ENCODE measurements at places on chromosomes 5 and 9.
A peak's percentile ranks its signal among the peaks of the same experiment; 100 is the strongest.

DNA sequence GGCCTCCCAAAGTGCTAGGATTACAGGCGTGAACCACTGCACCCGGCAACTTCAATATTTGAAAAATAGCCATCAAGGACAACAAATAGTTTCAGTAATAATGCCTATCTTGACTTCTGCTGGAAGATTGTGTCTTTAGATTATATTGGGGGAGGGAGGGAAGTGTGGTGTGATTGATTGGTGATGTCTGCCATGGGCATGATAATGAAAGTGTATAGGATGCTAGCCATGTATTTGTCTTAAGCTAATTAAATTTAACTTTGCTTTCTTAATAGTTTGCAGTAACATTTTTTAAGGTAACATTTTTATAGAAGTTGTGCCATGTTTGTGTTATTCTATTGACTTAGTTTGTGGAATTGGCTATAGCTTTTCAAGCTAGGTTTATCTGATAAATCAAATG is 4.6 kb downstream of the JMY start:
- no peak for DNase-seq

GRCh38 chr9:76516871-76517270 is 57.9 kb downstream of the GCNT1 start:
- no peak for DNase-seq

DNA sequence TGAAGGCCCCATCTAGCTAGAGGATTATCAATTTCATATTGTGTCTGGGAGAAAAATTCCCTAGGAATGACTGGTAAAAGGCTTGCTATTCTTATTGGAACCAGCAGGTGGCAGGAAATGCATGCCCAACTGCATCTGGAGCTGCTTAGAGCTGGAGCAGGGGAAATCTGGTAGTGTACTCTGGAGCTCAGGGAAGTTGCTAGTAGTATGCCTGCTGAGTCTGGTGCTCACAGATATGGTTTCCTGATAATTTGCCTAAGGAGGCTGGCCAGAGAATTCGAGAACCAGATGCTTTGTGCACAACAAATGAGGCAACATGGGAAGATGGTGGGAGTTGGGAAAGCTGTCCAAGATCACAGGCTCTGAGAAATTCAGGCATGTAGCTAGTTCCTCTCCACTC is 53.7 kb downstream of the G3BP1 start:
- peak; percentile 59 for DNase-seq

DNA sequence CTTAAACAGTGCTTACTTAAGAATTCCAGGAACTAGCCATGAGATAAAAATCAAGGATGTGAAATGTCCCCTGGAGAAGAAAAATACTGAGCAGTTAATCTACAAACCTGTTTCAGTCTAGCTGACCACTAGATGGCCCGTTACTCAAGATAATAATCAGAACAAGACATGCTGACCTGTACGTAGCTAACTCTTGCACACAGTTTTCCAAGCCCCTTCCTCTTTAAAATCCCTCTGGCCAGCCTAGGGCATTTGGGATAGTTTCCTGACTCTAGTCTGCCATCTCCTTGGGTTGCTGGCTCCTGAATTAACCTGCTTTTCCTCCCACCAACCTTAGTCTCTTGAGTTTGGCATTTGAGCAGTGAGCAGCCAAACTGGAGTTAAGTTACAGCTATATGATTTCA is 59.2 kb upstream of the TRAF1 start:
- peak; percentile 39 for DNase-seq

- DNase-seq, result peak; percentile 21
These were observed 72.1 kb upstream of the GRAMD2B start for GRCh38 chr5:126351153-126351552.

DNA sequence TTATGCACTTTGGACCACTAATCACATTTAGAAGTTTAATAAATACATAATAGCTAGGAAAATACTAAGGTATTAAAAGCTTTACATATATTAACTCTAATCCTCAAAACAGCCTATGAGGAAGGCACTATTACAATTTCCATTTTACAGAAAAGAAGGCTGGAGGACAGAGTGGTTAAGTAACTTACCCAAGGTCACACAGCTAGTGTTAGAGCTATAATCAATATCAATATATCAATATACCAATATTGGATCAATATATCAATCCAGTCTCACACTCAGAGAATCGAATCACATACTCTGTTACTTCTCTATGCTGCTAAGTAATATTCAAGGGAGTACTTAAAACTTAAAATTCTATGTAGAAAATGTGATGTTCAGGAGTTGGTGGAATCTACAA is 45.2 kb downstream of the MEF2C start:
- DNase-seq, result no peak

- no peak for DNase-seq
These were observed 48.3 kb downstream of the C9 start for GRCh38 chr5:39315995-39316394.

DNA sequence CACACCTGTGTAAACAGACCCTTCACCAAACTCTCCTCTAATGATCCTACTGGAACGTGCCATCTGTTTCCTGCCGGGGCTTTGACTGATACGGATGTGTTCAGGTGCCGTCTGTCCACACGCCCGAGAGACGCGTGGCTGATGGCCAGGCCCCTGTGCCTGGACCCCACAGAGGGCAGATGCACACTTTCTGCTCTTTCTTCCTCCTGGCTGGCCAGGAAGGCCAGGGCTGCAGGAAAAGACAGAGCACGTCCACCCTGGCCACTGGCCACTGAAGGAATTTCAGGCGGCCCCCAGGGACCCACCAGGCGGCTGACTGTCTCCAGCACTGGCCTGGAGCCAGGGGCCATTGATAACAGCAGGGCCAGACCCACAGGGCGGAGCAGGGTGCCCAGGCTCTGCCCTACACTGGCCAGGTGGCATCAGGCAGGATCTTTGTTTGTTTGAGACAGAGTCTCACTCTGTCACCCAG is 3.6 kb upstream of the ENG start:
- peak; percentile 86 for DNase-seq

GRCh38 chr5:52657247-52657645 is 130.5 kb upstream of the ITGA1 start:
- peak; percentile 41 for DNase-seq

- no peak for DNase-seq
These were observed 4.1 kb upstream of the UBAC1 start for GRCh38 chr9:135965124-135965756.

DNA sequence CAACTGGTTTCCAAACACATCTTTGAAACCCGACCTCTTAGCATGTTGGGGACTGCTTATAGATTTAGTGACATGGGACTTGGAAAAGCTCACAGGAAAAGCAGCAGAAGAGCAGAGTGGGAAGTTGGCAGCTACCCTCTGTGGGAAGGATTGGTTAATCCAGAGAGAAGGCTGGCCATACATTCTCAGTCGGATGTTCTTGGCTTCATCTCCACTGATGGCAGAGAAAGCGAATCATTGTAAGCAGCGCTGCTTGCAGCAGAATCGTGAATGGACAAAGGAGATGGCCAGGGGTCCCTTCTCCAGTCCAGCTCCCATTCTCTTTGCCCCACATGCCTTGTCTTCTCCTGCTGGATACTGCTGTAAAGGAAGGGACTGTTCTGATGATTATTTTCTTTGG is 62.7 kb downstream of the MEGF10 start:
- DNase-seq, result no peak

- no peak for DNase-seq
These were observed 355.9 kb upstream of the TLE4 start for GRCh38 chr9:79215821-79216220.

- no peak for DNase-seq
These were observed 82.4 kb downstream of the NNT start for GRCh38 chr5:43685252-43685950.

DNA sequence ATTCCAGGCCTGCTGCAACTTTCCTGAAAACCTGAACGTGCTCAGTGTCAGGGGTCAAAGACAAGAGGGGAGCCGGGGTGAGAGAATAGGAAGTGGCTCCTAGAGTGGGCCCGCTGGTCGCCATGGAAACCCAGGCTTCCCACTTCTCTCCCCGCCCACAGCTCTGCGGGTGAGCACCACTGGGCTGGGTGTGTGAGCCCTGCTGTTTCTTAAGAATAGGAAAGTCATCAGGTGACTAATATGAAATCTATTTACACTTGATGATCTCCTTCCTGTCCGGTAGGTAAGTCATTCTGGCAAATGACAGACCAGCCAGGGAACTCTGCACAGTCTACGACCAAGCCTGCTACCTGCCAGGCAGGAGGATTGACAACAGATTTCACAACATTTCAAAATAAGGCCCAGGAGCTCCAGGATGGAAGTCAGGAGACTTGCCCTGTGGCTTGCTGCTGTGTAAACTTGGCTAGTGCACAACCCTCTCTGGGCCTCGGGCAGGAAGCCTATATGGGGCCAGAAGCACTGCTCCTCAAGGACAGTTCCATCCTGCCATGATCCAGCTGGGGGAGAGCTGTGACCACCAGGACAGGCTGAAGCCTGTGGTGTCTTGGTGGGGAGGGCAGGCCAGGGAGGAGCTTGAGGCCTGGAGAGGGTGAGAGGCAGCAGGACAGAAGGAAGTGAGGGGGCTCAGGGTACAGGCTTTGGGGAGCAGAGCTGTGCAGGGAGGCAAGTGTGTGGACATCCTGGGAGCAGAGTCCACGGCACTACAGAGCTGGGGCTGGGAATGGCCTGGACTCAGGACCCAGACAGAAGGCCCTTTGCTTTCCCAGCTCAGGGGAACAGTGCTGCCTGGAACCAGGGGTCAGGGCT is 60.6 kb downstream of the SHB start:
- peak; percentile 32 for DNase-seq

DNA sequence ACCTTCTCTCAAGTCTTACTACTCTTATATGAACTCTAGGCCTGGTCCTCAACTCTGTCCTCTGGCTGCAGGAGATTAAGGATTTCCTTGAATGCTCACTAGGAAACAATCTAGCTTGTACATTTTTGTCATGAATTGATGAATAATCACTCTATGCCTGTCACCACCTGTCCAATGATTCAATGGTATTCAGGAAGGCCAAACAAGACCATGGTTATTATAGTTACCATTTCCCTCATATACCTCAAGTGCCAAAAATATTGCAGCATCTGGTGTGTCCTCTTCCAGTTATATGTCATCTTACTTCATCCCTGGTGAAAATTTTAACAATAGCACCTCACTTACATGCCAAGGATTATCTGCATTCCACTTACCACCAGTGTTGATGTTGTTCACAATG is 179.0 kb upstream of the MOCS2 start:
- no peak for DNase-seq

DNA sequence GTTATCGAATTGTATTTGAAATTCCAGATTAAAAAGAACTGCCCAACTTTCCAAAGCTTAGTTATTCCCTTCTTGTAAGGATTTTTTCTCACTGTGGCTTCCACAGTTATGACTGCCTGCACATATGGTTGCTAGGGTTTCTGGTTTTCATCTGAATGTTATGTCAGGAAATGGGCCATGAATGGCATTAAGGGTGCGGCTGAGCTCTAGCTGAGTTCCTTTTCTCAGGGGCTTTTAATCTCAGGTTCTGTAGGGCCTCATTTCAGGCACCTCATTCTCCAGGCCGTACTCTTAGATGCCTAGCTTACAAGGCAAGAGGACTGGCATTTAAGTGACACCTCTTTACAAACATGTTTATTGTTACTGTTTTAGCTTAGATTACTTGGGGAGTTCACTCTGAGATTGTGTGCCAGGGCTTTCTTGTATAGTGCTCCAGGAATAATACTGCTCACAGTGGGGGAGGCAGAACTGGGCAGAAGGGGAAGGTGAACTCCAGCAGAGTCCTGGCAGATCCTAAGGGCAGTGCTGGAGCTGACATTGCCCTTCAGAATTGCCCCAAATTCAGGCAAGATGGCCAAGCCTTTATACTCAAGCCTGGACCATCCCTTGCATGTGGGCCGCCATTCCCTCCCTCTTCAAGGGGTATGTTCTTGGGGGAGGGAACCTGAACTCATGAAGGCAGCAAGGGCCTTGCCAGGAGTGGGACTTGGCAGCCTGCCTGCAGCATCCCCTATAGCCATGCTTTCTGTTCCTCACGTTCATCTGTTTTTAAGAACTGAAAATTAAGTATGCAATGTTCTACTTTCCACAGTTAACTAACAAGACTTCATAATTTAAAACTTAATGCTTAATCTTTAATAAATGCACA is 111.5 kb downstream of the KDM4C start:
- DNase-seq, result no peak

- DNase-seq, result no peak
These were observed 108.3 kb downstream of the PCSK1 start for GRCh38 chr5:96324708-96325107.

- no peak for DNase-seq
These were observed 62.2 kb upstream of the GNE start for GRCh38 chr9:36320466-36320865.

- DNase-seq, result no peak
These were observed 53.0 kb downstream of the ZNF622 start for GRCh38 chr5:16412556-16412955.

DNA sequence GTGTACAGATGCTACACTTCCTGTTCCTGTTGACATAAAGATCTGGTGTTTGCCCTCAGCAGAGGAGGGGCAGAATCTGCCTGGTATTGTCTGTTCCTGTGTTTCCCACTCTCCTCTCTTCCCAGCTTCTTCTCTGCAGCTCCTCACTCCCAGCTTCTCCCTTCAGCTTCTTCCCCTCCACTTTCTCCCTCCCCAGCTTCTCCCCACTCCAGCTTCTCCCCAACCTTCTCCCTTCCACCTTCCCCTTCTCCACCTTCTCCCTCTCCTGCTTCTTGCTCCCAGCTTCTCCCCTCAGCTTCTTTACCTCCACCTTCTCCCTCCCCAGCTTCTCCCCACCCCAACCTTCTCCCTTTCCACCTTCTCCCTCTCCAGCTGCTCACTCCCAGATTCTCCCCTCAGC is 148.9 kb upstream of the IRX2 start:
- no peak for DNase-seq

GRCh38 chr5:21672911-21673310 is 1180.2 kb downstream of the CDH12 start:
- no peak for DNase-seq

DNA sequence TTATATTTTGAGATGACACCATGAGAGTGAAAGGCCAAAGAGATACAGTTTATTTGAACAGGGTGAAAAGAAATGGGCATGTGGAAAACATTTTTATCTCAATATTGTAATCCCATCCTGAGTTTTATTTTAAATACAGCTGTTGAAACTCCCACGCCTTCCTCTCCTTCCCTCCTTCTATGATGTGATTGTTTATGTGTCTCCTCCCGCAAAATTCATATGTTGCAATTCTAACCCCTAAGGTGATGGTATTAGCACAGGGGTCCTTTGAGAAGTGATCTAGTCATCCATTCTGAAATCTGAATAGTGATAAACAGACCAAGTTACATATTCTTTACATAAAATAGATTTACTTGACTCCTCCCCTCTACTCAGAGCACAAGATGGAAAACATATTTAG is 1275.4 kb upstream of the C9orf72 start:
- no peak for DNase-seq

DNA sequence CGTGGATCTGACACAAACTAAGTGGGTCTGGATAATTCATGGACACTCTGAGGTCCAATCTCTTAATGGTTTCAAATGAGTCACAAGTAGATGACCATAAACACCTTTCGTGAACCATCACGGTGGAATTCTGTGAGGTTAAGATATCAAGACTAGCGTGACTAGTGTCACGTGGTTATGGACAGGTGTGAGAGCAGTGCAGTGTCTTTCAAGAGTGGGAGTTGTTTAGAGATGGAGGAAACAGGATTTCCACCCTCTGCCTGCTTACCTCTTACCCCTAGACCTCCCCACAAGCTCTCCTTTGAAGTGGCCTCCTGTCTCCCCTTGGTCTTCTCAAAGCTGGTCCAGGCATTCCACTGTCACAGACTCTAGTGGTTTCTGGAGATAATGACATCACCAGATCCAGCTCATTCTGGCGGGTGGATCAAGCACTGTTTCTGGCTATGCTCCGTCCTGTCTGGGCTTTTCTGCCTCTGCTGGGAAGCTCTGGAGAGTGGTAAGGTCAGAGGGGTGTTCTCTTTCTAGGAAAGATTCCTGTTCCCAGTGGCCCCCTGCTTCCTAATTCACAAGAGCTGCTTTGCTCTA is 20.0 kb upstream of the ZNF782 start:
- no peak for DNase-seq

GRCh38 chr9:350384-350783 is 135.7 kb downstream of the DOCK8 start:
- DNase-seq, result no peak
